ENCODE measurements at places on chromosomes 2 and 18. TPM values are rescaled to one million over a fixed set of nuclear protein-coding genes. Genes with fewer than 3 reads are reported as not detected.

Gene ANKRD23
- total RNA-seq: 2.2 TPM

Gene RNF152
- 3.3 TPM for total RNA-seq

Gene MARCO
- total RNA-seq: not detected

Gene LIMS4
- 1.1 TPM for total RNA-seq

Gene RALB
- 108 TPM for total RNA-seq

Gene LYPD1
- total RNA-seq: 9.6 TPM

Gene TNFRSF11A
- 1.4 TPM for total RNA-seq

Gene FAM124B
- 0.35 TPM for total RNA-seq

Gene PSTPIP2
- total RNA-seq: 21.9 TPM

Gene MARCHF4
- 0.15 TPM for total RNA-seq

Gene HOXD12
- total RNA-seq: not detected

Gene DQX1
- total RNA-seq: not detected

Gene GREB1
- not detected for total RNA-seq

Gene PRKAG3
- total RNA-seq: not detected

Gene CABYR
- 9.2 TPM for total RNA-seq

Gene MOGAT1
- total RNA-seq: not detected

Gene MAP4K4
- 81.3 TPM for total RNA-seq

Gene CGREF1
- total RNA-seq: 0.20 TPM

All from renal cortical epithelial cell (primary cell).